T-helper 2 cell (primary cell): ENCODE measurements at places on chromosomes 6 and 20.
A peak's percentile ranks its signal among the peaks of the same experiment; 100 is the strongest.

- no peak for DNase-seq
Observed at GRCh38 chr6:88050140-88050818, 2.6 kb downstream of the SPACA1 start.

- no peak for DNase-seq
Observed at GRCh38 chr6:1502041-1502440, 107.7 kb upstream of the FOXC1 start.

GRCh38 chr6:15511248-15512125 lies 151.3 kb downstream of the DTNBP1 start:
- DNase-seq = no peak

DNA sequence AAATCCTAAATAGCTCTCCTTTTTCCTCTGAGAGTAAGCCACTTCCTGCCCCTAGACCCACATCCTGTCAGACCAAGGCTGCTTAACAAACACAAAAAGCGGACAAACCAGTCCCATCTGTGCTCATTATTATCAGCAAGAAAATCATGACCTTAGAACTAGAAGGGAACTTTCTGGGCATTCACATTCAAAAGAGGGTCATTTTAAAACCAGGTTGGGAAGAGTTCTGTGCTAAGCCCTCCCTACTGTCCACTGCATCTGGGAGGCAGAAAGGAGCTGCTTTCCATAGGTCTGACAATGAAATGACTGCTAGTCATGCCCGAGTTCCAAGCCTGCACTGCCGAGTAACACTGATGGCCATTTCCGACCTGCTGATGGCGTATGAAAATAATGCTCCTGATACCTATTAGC lies 15.4 kb downstream of the EZR start:
- DNase-seq = no peak

GRCh38 chr6:12065321-12066140 lies 53.4 kb downstream of the HIVEP1 start:
- DNase-seq = peak; percentile 81

DNA sequence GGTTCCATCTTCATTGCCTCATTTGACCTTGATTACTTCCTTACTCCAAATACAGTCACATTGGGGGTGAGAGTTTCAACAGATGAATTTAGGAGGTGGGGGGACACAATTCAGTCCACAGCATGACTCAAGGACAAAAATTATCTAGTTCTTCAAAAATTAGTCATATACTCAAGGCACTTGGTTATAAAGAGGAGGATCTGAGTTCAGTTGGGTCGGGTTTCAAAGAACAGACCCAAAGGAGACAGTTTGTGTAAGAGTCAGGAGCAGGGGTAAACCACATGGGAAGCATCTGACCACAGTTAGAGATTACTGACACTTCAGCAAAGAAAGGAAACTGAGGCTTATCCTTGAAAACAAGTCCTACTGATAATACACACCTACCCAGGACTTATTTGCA lies 138.0 kb downstream of the TBC1D7 start:
- no peak for DNase-seq

- DNase-seq = no peak
Observed at GRCh38 chr20:257419-257818, at the start of gene DEFB132. Gene DEFB132 (plus strand): TSS chr20:257724. CDS start chr20:257779, 55 bp downstream.

DNA sequence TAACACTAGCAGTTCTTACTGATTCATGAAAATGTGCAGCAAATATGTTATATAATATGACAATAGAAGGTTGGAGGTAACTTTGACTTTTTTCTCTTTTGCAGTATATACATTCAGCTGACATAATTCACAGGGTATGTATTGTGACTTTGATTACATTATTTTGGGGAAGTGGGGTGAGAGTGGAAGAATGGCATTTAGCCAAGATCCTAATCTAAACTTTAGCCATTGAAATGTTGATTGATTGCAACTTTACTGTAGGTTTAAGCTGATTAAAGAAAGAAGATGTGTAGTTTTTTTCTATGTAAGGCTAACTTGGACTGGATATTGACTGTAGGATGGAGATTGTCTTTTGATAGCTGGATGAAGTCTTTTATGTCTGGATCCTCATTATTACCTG lies 46.0 kb downstream of the MAPK14 start:
- no peak for DNase-seq

GRCh38 chr6:25635886-25636317 lies 16.1 kb upstream of the SCGN start:
- DNase-seq = no peak

DNA sequence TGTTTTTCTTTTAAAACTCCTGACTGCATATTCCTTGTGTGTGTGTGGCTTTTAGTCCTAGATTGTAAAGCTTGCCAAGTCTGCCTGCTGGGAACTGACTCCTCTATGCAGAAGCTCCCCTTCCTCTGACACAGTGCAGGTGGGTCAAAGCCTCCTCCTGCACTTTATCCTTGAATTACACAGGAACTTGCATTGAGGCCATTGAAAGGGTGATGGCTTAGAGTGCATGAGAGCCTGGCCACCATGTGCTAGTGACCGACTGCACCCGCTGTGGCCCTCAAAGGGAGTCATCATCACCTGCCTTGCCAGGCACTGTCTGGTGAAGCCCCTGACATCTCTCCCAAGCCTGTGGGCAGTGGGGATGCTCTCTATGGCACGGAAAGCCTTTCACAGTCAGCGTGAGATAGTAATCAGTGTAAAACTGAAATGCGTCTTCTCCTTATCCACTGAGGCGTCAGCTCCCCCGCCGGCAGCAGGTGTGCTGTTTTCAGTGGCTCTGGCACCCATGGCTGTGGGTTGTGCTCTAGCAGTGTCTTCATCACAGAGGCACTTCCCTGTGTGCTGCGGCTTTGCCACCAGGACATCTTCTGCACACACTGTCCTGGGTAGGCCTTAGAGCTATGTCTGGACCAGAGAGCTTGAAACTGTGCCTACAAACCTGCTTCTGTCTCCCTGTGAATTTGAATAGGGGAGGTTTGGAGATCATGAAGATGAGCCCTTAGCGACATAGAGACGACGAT lies 87.9 kb downstream of the THBS2 start:
- DNase-seq = no peak

DNA sequence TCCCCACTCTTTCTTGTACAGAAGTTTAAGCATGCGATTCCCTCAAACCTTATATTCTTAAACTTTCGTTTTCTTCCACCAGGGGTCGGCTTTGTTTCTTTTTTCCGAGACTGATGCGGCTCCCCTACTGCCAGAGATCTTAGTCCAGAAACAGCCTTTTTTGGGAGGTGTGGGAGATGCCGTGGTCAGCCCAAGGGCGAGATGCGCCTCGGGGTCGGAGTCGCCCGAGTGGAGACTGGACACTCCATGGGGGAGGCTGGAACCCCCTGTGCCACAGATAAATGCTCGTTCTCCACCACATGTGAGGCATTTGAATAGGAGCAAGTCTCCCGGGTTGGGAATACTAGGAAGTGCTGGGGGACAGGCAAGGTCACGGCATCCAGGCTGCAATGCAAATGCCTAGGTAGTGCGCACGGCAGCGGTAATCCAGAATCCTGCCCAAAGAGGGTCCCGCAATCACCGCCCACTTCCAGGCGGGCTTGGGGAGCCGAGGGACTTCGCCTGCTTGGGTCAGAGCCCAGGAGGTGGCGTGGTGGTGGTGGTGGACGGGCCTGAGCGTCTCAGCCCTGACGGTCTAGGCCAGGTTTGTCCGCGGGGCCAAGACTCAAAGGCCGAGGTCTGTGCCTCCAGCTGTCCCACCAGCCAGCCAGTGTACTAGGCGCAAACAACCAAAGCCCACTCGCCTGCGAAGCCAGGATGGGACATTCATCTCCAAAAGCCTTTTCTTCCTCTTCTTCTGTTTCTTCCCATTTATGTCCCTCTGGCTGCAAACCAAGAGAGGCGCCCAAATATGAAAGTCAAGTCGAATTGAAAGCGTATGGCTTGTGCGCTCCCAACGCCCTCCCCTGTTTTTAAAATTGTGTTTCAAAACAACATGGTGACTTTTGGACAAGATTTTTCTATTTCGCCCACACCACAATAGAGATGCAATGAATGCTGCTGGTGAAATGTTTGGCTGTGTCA lies 39.3 kb upstream of the OSTM1 start:
- DNase-seq = peak; percentile 32

- no peak for DNase-seq
Observed at GRCh38 chr6:160004018-160004417, 35.1 kb downstream of the IGF2R start.

DNA sequence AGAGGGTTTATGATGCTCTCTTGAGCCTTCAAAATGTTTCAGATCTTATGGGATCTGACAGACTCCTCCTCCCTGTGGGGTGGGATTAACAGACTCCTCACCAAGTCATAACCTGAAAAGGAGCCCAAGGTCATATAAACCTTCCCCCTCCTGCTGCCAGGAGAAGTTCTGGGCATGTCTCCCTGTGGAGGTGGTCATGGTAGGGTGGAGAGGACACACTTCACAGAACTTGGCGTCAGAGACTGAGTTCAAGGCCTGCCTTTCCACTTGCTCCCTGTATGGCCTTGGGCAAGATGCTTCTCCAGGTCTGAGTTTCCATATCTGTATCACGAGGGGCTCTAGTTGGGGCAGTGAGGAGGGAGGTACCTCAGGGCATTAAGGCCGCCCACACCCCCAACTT lies 32.4 kb upstream of the AAR2 start:
- DNase-seq = no peak

DNA sequence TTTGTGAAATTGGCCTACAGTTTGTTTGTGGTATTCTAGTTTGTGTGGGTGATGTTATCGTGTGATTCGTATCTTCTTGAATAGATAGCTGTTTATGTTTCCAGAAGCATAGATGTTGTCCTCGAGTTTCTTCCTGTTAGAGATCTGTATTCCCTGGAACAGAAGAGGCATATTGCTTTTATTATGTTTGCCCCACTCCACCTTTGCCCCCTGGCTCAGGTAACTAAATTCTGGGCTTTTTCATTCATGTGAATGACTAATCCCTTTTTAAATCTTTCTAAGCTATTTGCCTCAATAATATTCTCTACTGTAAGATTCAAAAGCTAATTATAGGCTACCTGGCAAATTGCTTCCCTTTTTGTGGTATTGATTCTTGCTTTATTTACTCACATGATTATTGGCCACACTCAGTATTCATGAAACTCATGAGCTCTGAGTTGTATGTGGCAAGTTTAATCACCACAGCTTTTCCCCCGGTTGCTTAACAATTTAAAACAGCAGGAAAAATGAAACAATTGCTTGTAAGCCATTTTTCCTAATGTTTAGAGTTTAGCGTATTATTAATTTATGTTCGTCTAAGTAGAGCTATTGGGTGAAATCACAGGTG lies 12.6 kb downstream of the RNF217 start:
- DNase-seq = no peak

DNA sequence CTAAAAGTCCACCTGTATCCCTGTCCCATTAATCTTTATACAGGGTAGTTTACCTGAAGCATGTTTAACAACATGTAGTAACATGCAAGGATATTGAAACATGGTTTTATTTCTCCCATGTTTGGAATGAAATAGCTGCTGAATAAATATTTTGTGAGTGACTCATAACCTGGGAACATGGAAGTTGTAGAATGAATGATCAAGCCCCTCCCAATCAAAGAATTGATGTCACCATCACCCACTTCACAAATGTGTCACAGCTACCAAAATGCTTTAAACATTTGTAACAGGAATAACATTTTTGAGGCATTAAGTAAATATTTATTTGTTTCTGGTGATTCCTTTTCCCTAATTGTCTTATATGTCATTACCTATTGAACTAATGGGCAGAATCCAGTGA lies 58.9 kb upstream of the TNFAIP3 start:
- no peak for DNase-seq

DNA sequence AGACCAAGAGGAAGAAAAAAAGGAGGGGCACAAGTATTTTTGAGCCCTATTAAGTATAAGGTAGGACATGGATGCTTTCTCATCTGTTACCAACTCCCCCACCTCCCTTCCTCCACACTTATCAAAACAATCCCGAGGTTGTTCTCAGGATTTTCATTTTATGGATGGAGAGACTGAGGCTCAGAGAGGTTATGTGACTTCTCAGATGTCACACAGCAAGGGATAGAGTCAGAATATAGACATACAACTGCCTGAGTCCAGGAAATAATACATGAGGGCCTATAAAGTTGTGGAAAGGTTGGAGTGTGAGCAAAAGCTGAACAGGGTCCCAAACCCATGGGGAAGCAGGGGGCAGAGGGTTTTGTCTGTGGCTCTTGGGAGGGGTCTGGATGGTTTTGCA lies 19.3 kb downstream of the KCNK17 start:
- DNase-seq = no peak

GRCh38 chr20:50286609-50287008 lies 96.0 kb downstream of the CEBPB start:
- no peak for DNase-seq

DNA sequence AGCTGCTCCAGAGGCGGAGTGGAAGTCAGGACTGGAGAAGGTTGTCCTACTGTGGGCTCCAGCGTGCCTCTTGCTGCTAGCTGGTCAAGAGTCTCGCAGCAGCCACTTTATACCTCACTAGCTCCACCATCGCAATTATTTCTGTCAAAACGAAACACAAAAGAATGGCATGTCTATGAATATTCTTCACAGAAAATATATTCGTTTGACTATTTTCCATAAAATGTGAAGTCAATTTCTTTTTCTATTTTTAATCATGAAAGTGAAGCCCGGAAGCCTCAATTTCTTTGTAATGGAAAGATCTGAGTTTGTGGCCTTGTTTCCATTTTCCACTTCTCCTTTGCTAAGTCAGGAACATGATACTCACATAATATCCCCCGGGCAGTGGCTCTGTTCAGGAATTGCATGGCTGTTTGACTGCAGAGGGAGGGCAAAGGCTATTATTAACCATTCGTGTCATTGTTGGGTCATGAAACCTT lies 51.7 kb downstream of the DTD1 start:
- no peak for DNase-seq

- DNase-seq = no peak
Observed at GRCh38 chr6:18785810-18786490, 398.8 kb downstream of the RNF144B start.

GRCh38 chr6:106637051-106637716 lies 7.8 kb downstream of the QRSL1 start:
- no peak for DNase-seq

DNA sequence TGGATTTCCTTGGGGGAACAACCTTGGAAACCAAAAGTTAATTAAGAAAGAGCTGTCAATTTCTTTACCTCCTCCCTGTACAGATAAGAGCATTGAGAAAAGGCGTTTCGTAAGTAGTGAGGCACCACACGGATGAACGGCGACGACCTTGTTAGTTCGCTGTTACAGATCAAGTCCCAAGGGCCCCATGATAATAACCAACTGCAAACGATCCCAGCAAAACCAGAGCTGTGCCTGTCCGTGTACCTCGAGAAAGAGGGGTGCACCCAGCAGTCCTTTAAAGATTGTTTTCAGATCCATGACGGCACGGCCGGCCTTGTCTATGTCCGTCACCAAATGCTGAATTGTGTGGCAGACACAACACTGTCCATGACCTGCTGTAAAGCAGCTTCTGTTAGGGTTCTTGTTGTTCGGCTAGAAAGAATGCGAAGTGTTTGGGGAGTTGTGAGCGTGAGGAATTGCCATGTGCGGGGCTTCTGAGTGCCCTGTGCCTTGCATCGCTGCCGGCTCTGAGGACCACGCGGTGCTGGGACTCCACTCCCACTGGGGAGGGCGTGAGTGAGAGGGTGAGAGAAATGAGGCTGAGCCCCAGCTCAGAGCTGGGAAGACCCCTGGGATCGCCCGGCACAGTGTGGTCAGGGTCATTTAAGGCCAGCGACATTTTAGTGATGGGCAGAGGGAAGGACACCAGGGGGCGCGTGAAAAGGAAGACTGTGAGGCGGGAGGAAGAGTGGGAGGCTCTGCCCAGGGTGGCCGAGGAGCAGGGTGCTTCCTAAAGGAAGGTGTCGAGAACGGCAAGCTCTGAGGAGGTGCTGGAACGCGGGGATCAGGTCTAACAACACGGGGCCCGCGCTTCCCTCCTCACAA lies 136.8 kb upstream of the RPS6KA2 start:
- DNase-seq = no peak

GRCh38 chr20:20606050-20606449 lies 106.4 kb downstream of the RALGAPA2 start:
- no peak for DNase-seq
